ENCODE measurements at places on chromosomes 5 and 9. TPM values are rescaled to one million over a fixed set of nuclear protein-coding genes. Genes with fewer than 3 reads are reported as not detected.

DNA sequence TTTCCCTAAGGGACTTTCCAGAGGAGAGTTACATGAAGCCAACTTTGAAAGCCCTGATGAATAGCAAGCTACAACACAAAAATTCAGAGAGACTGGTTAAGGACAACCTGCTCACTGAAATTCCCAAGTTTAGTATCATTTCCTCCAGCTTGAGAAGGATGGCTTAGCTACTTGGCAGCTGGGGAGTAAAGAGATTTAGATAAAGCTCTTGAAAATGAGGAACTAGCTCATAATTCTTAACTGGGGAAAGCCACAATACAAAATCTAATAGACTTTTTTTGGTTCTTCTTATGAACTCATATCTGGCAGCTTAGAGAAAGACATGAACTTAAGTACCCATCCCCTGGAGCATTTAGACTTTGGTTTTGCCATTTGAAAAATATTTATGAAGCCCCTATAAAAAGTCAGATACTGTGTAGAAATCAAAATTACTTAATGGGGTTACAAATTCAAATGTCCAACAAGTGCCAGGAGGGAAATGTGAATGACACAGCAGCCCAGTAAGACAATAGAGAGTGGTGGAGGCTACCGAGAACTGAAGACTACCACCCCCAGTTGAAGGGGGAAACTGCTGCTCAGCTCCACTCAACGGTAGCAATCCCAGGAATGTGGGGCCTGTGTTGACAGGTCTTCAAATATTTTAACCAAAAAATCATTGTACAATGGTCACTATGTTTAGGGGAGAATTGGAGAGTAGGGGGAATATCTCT, 79.4 kb upstream of the ADRB2 start:
- no peak for DNase-seq

Gene DNLZ
- 12.8 TPM for total RNA-seq

- DNase-seq: no peak
Observed at GRCh38 chr9:37949576-37949975, 45.6 kb upstream of the SLC25A51 start.

DNA sequence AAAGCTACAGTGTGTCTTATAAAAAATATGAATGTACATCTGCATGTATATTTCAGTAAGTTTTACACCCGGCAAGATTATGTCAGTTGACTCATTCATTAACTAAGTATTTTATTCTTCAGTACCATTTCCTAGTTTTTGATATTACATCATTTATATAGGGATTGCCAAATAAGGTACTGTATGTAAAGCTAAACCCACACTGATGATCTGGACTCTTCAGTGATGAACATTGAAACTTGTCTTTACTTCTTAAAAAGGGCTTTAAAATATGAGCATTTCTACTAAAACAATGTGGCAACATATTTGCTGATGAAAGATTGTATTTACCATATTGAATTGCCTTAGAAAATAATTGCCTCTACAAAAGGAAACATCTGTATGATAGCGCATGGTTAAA, 151.8 kb upstream of the TLX3 start:
- DNase-seq: no peak

Data from activated CD4-positive, alpha-beta T cell treated with anti-CD3 and anti-CD28 coated beads for 36 hours (primary cell).